ENCODE measurements at places on chromosomes 7 and 10.
A peak's percentile ranks its signal among the peaks of the same experiment; 100 is the strongest.

- DNase-seq = no peak
These were observed 90.8 kb downstream of the SNX13 start for GRCh38 chr7:17849504-17849903.

- no peak for DNase-seq
These were observed 185.3 kb downstream of the DIP2C start for GRCh38 chr10:504121-504611.

DNA sequence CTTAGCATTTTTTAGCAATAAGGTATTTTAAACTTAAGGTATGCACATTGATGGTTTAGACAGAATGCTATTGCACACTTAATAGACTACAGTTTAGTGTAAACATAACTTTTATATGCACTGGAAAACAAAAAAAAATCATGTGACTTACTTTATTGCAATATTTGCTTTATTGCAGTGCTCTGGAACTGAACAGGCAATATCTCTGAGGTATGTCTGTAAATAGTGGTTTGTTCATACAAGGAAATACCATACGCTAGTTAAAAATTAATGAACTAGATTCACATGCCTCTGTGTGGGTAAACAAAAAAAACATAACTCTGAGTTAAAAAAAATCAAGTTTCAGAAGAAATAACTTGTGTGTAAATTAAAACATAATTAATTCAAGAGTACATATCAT is 479.0 kb upstream of the MKI67 start:
- no peak for DNase-seq

GRCh38 chr7:27593226-27593625 is 69.5 kb downstream of the HIBADH start:
- no peak for DNase-seq

DNA sequence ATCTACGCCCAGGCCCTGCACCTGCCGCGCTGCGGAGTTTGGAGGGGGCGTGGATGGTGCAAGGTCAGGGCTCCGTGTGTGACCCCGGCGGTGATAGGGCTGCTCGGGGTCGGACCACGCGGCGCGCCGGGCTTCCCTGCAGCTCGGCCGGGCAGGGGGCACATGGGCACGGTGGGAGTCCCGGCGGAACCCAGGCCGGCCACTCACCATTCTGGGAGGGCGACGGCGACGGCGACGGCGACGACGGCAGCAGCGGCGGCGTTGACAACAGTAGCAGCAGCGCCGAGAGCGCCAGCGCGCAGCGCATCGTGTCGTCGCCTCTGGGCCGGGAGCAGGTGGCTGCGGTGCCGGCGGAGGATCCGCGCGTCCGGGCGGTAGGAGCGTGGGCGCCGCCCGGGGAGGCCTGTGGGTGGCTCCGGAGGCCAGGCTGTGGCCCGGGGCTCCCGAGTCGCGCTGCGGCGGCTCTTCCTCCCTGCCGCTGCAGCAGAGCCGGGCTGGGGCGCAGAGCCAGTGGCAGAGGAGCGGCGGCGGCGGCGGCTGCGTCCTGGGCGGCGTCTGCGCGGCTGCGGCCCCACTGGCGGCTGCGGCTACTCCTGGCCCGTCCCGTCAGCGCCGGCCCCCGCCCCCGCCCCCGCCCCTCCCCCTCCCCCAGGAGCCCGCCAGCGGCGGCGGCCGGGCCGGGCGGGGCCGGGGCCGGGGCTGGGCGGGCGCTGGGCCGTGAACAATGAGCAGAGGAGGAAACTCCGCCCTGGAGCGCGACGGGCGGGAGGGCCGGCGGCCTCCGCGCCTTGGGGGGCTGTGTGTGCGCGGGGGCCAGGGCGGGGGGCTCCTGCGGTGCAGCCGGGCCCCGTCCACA is at the start of gene PODXL:
TSS of gene PODXL (minus strand) at position 576 of the 856 bp plus-strand sequence. CDS start at position 307, 269 bp downstream.
- peak; percentile 25 for DNase-seq

DNA sequence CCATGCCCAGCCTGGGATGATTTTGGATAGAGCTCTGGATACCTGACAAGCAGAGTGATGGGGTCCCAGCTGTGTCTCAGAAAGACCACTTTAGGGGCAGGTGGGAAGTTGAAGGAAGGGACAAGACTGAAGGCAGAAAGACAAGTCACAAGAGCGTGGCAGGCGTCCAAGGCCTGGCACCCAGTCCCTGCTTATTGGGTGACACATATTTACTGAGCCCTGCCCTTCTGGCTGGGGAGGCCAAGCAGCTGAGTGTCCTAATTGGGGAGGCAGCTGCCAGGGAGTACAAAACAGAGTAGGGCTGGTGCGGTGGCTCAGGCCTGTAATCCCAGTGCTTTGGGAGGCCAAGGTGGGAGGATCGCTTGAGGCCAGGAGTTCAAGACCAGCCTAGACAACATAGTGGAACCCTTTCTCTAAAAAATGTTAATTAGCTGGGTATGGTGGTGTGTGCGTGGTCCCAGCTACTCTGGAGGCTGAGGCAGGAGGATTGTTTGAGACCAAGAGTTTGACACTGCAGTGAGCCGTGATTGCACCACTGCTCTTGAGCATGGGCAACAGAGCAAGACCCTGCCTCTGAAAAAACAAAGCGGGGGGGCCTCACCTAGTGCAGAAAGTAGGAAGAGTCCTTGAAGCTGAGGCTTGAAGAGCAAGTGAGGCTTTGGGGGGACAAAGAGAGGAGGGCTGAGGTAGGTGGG is 53.0 kb upstream of the GTF2I start:
- no peak for DNase-seq

DNA sequence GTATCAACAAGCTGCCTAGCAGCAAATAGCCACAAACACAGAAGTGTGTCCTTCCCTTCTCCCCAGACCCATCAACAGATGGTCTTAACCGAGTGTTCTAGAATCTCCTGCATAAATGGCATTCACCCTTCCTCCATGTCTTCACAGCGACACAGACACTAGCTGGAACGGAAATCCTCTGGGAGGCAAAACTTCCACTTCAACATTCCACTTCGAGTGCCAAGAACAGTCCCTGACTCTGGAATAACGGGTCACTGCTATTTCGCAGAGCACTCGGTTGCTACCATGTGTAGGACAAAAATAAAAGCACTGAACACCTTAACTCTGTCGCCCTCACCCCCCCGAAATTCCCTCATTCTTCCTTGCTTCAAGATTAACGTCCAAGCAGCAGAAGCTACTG is 65.1 kb downstream of the SFMBT2 start:
- no peak for DNase-seq

DNA sequence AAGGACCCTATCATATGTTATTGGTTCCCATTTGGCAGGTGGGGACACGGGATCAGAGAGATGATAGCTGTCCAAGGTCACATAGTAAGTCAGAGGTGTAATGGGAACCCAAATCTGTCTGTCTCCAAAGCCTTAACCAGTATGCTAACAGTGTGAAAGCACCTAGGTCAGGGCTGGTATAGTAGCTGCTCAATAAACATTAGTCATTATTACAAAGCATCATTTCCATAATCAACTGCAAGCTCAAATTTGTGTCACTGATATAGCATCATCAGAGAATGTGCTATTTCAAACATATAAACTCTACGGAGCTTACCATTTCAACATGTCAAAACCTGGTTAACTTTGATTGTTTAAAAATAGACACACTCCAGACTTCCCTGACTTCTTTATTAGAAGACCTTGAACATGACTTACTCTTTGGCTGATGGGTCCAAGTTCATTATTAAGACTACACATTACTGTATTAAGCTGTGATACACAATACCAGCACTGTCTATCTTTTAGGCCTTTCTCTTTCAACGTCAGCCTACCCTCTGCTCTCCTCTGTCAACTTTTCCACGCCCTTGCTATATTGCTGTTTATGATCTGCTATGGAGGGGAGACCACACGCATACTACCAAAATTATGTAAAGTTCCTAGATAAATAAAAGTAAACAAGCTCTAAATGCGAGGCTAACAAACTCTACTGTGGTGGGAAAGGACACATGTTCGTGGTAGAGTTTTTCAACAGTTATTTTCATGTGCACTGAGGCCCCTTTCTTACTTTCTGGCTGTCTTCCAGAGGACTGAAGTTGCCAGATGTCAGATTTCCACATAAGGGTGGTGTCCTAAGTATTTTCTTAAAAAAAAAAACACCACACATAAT is 33.6 kb downstream of the DNMBP start:
- no peak for DNase-seq

DNA sequence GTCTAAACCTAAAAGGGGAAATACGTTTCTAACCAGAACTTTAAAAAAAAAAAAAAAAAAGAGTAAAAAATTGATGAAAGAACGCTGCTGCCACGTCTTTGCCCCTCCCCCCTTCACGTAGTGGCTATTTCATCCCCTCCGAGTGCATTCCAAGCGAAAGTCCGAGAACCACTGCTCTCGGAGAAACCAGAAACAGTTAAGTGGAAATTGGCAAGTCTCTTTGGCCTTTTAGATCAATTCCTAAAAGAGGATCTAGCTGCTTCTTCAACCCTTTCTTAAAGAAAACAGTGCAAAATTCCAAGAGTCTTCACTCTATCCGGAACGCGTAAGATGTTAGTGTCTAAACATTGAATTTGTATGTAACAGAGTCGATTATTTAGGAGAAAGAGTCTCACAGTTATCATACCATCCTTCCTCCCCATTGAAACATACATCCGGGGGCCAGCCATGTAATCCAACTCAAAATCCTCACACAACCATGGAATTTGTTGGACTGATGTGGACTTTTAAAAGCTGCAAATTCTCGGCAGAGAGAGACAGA is 1.1 kb downstream of the P4HA1 start:
- no peak for DNase-seq

DNA sequence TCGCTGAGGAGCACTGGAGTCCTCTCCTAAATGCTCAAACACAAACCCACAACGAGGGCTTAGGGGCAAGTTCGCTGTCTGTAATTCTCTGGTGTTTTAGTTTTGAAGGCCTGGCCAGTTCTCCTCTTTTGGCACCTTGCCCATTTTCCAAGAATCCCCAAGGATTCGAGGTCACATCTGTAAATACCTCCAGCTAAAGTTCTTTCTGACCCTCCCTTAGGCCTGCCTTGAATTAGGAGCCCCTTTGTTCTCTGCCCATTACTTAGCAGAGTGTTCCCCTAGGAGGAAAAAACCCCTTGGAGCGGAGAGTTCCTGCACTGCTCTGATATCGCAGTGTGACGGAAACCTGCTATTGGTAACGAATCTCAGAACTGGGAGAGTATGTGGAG is 743 bp upstream of the PYROXD2 start:
- DNase-seq = no peak

- DNase-seq = no peak
These were observed 17.4 kb downstream of the ITGB1 start for GRCh38 chr10:32940321-32941301.

DNA sequence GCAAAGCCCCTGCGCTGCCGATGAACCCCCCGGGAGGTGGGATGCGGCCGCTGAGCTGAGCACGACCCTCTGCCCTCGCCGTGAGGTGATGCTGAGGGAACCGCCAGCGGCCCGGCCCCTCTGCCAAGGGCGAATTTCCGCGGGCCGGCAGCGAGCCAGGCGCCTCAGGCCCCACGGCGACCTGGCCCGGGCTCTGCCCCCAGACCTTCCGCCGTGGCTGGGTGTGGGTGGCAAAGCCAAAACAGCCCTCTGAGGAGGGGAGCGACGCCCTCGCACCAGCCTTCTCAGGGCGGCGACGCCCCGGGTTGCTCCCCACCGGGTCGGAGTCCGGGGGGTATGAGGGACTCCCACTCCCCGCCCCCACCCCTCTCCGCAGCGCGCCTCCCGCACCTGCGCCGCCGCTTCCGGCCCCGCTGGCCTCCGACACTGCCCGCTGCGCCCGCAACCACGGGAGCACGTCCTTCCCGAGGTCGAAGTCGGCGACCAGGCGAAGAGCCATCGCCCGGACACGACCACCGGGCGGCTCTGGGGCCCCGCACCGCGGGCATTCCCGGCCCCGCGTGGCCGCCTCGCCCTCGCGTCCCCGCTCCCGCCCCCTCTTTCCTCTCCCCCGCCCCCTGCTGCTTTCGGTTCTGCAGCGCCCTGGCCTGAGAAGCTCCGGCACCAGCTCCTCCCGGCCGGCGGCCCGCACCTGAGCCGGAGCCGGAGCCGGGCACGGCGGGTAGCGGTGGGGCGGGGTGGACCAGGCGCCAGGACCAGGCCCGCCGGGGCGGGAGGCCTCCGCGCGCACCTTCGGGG is at the start of gene GSAP:
TSS of gene GSAP (minus strand) at position 527 of the 798 bp plus-strand sequence. CDS start at position 499, 28 bp downstream.
- DNase-seq = peak; percentile 29
